ENCODE measurements at places on chromosomes 2 and 18. TPM values are rescaled to one million over a fixed set of nuclear protein-coding genes. Genes with fewer than 3 reads are reported as not detected.
A peak's percentile ranks its signal among the peaks of the same experiment; 100 is the strongest.

REG3G gene
- not detected for total RNA-seq

STPG4 gene
- total RNA-seq, result 0.33 TPM

CDH2 gene
- total RNA-seq, result 2.0 TPM

DBI gene
- total RNA-seq, result 128 TPM

MPP4 gene
- total RNA-seq, result 0.26 TPM

SPAST gene
- 22.6 TPM for total RNA-seq

DNA sequence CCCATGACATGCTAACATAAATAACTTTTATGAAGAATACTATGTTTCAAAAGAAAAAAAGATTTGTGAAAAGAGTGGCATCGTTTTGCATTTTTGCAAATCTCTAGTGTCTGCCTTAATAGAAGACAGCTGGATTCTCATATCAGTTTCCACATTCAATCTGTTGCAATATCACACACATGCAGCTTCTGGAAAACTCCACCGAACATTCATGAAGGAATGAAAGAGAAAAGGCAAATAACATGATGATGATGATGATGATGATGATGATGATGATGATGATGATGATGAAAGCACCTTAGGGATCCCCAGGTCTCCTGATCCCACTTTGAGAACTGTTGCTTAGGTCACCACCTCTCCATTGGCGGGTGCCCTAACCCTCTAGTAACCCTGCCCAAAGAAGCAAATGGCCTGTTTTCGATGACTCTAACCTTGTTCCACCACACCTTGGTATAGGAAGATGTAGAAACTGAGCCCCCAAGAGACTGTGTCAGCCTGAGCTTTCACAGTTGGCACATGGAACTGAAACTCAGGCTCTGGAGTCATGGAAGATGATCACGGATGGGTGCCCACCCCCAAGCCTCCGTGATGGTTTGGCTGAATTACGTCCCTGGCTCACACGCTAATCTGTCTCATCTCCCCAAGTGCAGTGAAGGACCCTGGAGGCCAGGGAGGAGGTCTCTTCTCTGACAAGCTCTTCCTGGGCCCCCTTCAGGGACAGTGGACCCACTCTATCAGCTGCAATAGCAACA lies 80.1 kb upstream of the SMAD7 start:
- no peaks in the 10 kb centered on the region for H3K36me3 ChIP-seq
- H3K4me1 ChIP-seq, result no peaks in the 10 kb centered on the region
- no peak overlapping the region for H3K27ac ChIP-seq
- H3K27me3 ChIP-seq, result peaks cover 2% of the 10 kb centered on the region

- no peaks in the 10 kb centered on the region for H3K4me1 ChIP-seq
- no peaks in the 10 kb centered on the region for H3K27me3 ChIP-seq
- DNase-seq, result no peak
Measured at GRCh38 chr18:79355433-79356335, 40.0 kb upstream of the NFATC1 start.

GRCh38 chr2:230953845-230954244 lies 28.8 kb upstream of the GPR55 start:
- no peak overlapping the region for H3K4me3 ChIP-seq
- H3K27me3 ChIP-seq, result no peaks in the 10 kb centered on the region
- DNase-seq, result peak; percentile 11
- no peaks in the 10 kb centered on the region for H3K4me1 ChIP-seq
- no peak overlapping the region for H3K27ac ChIP-seq

DNA sequence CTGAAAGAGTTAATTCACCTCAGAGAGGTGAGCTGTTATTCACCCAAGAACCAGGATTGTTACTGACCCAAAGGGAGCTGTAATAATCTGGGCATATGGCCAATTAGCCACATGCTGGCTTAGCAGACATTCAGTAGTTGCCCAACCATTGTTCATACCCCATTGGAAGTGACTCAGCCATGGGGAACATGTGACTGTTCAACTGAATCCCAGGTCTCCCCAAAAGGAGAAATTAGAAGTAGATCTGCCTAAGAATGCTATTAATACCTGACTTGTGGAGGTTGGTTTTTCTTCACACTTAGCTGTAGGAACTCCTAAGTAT lies 272.6 kb upstream of the UBE2E3 start:
- peaks cover 2% of the 10 kb centered on the region for H3K4me1 ChIP-seq
- no peak overlapping the region for H3K27ac ChIP-seq
- no peak overlapping the region for H3K4me3 ChIP-seq
- no peaks in the 10 kb centered on the region for H3K27me3 ChIP-seq

DNA sequence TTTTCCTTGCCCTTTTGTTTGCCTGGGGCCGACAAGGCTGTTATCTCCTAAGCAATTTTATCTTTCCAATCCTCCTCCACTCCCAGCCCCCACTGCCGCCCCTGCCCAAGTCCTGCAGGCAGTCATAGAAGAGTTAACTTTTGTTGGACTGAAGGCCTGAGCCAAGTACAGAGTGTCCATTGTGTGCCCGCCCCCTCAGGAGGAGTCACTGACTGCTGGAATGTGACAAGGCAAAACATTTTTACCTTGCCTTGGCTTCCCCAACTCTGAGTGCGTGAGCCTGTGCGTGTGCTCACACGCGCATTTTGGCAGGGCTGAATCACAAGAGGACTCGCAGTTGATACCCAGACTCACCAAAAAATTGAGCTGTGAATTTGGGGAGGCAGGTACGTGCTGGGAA lies 16.2 kb downstream of the SETBP1 start:
- H3K4me3 ChIP-seq, result no peak overlapping the region
- no peaks in the 10 kb centered on the region for H3K36me3 ChIP-seq
- no peak overlapping the region for H3K27ac ChIP-seq

GRCh38 chr2:182300608-182301007 lies 126.2 kb downstream of the PDE1A start:
- H3K4me3 ChIP-seq, result no peak overlapping the region
- H3K27ac ChIP-seq, result no peak overlapping the region
- no peaks in the 10 kb centered on the region for H3K4me1 ChIP-seq
- H3K36me3 ChIP-seq, result no peaks in the 10 kb centered on the region

GRCh38 chr2:68104111-68104835 lies 41.5 kb upstream of the C1D start:
- no peak overlapping the region for H3K27ac ChIP-seq
- H3K27me3 ChIP-seq, result no peaks in the 10 kb centered on the region
- no peak for DNase-seq
- H3K4me3 ChIP-seq, result no peak overlapping the region
- no peaks in the 10 kb centered on the region for H3K36me3 ChIP-seq

- no peaks in the 10 kb centered on the region for H3K36me3 ChIP-seq
- no peak overlapping the region for H3K4me3 ChIP-seq
- H3K27ac ChIP-seq, result no peak overlapping the region
- H3K4me1 ChIP-seq, result no peaks in the 10 kb centered on the region
- DNase-seq, result no peak
- H3K27me3 ChIP-seq, result no peaks in the 10 kb centered on the region
Measured at GRCh38 chr2:40384233-40384632, 67.7 kb downstream of the SLC8A1 start.

GRCh38 chr2:172481507-172482262 lies 54.3 kb downstream of the ITGA6 start:
- no peak overlapping the region for H3K27ac ChIP-seq
- no peak for DNase-seq
- peaks cover 6% of the 10 kb centered on the region for H3K4me1 ChIP-seq
- H3K4me3 ChIP-seq, result no peak overlapping the region
- no peaks in the 10 kb centered on the region for H3K27me3 ChIP-seq

DNA sequence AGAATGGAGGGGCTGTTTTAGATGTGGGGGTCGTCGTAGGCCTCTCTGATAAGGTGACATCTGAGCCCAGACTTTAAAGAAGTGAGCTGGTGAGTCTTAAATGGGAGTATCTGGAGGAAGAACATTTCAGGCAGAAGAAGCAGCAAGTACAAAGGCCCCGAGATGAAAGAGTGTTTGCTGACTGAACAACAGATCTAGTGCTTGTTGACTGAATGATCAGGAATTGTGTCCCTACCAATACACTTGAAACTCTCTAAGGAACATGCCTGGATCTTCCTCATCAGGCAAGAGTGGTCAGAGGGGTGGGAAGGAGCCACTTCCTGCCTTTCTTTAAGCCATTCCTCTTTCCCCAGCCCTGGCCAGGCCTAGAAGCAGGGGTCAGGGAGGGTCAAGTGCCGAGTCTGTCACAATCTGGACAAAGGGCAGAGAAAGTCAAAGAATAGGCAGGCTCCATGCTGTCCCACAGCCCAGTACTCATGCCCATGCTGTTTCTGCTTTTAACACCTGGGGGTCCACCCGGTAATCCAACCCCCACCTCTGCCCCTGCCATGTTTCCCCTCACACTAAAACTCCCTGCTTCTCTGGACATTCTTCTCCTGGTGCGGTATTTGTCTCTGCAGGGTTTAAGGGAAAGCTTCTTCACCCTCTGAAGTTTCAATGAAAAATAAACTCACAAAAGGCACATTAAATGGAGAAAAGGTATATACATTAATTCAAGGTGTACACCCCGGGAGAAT lies 3.0 kb upstream of the TMEM37 start:
- peaks cover 5% of the 10 kb centered on the region for H3K4me1 ChIP-seq
- H3K4me3 ChIP-seq, result no peak overlapping the region
- H3K27ac ChIP-seq, result no peak overlapping the region
- H3K27me3 ChIP-seq, result peaks cover 30% of the 10 kb centered on the region

DNA sequence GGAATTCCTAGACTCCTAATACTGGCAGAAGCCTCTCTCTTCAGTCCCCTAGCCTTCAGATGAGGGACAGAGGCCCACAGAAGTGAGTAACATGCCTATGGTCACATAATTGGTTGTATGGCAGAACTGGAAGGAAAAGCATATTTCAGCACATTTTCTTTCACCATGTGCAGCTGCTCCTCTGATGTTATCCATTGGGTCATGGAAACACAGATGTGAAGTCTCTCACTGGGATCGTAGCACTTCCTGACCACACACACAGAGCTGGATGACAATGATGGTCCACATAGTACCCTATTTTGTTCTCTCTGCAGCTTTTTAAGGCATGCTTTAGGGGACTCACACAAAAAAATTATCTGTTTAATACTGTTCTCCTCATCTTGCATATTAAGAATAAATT lies 24.5 kb downstream of the MYO3B start:
- H3K36me3 ChIP-seq, result no peaks in the 10 kb centered on the region
- H3K27ac ChIP-seq, result no peak overlapping the region
- H3K4me1 ChIP-seq, result no peaks in the 10 kb centered on the region

GRCh38 chr2:54579682-54580620 lies 123.8 kb downstream of the SPTBN1 start:
- H3K36me3 ChIP-seq, result no peaks in the 10 kb centered on the region
- no peak for DNase-seq
- H3K27me3 ChIP-seq, result no peaks in the 10 kb centered on the region
- no peak overlapping the region for H3K4me3 ChIP-seq
- no peak overlapping the region for H3K27ac ChIP-seq

- H3K4me1 ChIP-seq, result peaks cover 17% of the 10 kb centered on the region
- H3K36me3 ChIP-seq, result no peaks in the 10 kb centered on the region
- no peak for DNase-seq
- no peaks in the 10 kb centered on the region for H3K27me3 ChIP-seq
Measured at GRCh38 chr2:234453216-234453615, 43.7 kb downstream of the ARL4C start.

- no peak overlapping the region for H3K27ac ChIP-seq
- H3K4me3 ChIP-seq, result no peak overlapping the region
- H3K36me3 ChIP-seq, result no peaks in the 10 kb centered on the region
- no peaks in the 10 kb centered on the region for H3K27me3 ChIP-seq
- H3K4me1 ChIP-seq, result peaks cover 4% of the 10 kb centered on the region
- no peak for DNase-seq
Measured at GRCh38 chr2:75041731-75042600, 83.5 kb downstream of the POLE4 start.

DNA sequence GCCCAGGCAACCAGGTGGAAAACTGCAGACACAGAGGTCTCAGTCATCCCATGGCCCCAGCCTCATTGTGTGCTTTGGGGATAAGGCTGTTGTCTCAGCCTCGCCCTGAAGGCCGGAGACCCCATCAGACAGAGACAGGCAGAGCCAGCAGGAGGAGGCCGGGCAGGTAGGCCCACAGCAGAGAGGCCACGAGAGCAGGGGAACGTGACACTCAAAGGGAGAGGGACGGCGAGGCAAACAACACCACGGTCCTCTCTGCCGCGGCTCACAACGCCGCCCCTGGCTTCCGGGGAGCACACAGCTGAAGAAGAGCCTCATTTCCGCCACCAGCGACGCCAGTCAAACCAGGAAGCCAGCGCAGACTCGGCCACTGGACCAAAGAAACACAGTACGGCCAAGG lies 103.3 kb downstream of the ZNF516 start:
- no peaks in the 10 kb centered on the region for H3K36me3 ChIP-seq
- H3K4me3 ChIP-seq, result no peak overlapping the region
- no peak for DNase-seq
- no peaks in the 10 kb centered on the region for H3K4me1 ChIP-seq

- peak overlapping the region; percentile 27 for H3K27ac ChIP-seq
- peak; percentile 45 for DNase-seq
- peak overlapping the region; percentile 85 for H3K4me3 ChIP-seq
Measured at GRCh38 chr2:147845411-147845971, 662 bp downstream of the ACVR2A start.

GRCh38 chr2:13488965-13489364 lies 772.2 kb downstream of the TRIB2 start:
- H3K27me3 ChIP-seq, result no peaks in the 10 kb centered on the region
- no peak overlapping the region for H3K4me3 ChIP-seq
- H3K36me3 ChIP-seq, result no peaks in the 10 kb centered on the region
- H3K27ac ChIP-seq, result no peak overlapping the region
- no peaks in the 10 kb centered on the region for H3K4me1 ChIP-seq

- peak overlapping the region; percentile 83 for H3K27ac ChIP-seq
- peaks cover 2% of the 10 kb centered on the region for H3K4me1 ChIP-seq
- no peaks in the 10 kb centered on the region for H3K36me3 ChIP-seq
Measured at GRCh38 chr2:99338029-99338585, 918 bp downstream of the EIF5B start.

DNA sequence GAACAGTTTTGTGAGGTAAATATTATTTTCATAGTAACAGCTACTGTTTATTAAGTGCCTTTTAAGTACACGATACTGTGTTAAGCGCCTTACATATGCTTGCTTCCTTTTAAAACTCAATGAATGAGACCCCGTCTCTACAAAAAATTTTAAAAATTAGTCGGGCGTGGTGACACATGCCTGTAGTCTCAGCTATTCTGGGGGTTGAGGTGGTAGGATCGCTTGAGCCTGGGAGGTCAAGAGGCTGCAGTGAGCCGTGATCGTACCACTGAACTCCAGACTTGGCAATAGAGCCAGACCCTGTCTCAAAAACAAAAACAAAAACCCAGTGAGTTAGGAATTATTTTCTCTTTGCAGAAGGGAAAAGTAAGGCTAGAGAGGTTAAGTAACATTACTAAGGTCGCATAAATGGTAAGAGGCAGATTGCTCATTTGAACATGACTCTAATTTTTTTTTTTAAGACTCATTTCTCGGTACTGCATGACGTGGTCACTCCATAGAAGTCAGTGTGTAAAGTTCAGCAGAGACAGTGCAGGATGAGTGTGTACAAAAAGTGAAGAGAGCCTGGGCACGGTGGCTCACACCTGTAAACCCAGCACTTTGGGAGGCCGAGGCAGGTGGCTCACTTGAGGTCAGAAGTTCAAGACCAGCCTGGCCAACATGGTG lies 1.1 kb downstream of the METAP1D start:
- H3K27ac ChIP-seq, result peak overlapping the region; percentile 74
- peak overlapping the region; percentile 72 for H3K4me3 ChIP-seq
- peaks cover 7% of the 10 kb centered on the region for H3K4me1 ChIP-seq
- no peaks in the 10 kb centered on the region for H3K27me3 ChIP-seq
- H3K36me3 ChIP-seq, result no peaks in the 10 kb centered on the region

- H3K4me3 ChIP-seq, result no peak overlapping the region
- H3K4me1 ChIP-seq, result no peaks in the 10 kb centered on the region
- no peaks in the 10 kb centered on the region for H3K36me3 ChIP-seq
Measured at GRCh38 chr2:158716121-158716791, 78.9 kb upstream of the DAPL1 start.
